ENCODE measurements at places on chromosomes 4 and X.

DNA sequence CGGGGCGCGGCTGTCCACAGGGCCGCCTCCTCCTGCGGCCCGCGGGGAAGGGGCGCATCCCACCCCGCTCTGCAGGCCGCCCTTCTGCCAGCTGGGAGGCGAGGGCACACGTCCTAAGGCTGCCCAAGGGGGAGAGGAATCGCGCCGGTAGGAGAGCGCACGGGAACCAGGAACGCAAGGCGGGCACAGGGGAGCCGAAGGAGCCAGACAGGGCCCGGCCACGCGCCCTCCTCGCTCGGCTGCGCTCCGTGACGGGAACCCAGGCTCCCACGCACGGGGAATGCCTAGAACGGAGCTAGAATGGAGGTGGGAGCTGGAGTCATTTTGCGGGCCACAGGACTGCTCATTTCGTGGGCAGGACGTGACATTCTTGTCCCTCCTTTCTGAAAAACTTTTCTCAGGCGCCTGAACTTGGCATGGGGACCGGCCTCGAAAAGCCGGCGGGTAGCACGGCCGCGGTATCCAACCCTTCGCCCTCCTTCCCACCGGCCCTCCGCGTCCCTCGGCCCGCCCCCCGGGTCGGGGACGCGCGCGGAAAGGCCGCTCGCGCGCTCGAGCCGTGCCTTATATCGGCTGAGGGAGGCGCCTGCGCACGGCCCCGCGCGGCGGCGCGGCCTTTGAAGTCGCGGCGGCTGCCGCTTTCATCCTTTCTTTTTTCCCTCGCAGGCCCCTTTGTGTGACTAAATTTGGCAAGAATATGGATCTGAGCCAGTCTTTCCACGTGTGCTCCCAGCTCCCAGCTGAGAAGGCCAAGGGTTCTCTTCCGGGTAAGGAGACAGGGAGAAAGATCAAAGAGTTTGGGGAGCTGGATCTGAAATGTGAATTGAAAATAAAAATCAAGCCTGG is 4.2 kb upstream of the LEF1 start:
- DNase-seq, result peak; percentile 86

- DNase-seq, result no peak
These were observed 1.7 kb upstream of the SPARCL1 start for GRCh38 chr4:87530868-87531267.

GRCh38 chr4:147772459-147772969 is 40.6 kb downstream of the ARHGAP10 start:
- DNase-seq, result no peak

DNA sequence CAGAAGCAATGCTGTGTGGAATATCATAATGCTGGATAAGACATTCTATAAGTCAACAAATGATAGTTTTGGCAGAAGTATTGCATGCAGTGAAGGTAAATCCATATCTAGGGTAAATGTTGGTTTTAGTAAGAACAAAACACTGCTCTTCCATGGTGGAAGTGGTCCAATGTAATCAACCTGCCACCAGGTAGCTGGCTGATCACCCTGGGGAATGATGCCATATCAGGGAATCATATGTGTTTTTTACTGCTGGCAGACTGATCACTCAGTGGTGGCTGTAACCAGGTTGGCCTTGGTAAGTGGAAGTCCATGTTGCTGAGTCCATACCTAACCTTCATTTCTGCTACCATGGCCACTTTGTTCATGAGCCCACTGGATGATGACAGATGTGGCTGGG is 74.0 kb upstream of the CENPE start:
- DNase-seq, result no peak

DNA sequence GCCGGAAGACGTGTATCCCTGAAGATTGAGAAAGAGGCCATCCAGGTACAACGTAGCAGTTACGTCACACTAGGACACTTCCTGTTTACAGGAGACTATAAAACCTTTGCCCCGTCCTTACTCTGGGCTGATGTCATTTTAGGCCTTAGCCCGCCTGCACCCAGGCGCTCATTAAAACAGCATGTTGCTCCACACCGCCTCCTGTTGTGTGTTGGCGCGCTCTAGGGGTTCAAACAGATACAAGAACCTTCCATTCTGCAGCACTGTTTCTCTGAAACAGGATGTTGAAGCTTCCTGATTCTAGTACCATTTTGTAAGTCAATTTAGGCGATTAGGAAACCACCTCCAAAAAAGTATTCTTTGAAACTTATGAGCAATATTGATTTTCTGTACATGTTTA is 722.1 kb downstream of the PCDH7 start:
- no peak for DNase-seq

GRCh38 chr4:183445097-183445428 is 627 bp downstream of the CDKN2AIP start:
- DNase-seq, result peak; percentile 51

DNA sequence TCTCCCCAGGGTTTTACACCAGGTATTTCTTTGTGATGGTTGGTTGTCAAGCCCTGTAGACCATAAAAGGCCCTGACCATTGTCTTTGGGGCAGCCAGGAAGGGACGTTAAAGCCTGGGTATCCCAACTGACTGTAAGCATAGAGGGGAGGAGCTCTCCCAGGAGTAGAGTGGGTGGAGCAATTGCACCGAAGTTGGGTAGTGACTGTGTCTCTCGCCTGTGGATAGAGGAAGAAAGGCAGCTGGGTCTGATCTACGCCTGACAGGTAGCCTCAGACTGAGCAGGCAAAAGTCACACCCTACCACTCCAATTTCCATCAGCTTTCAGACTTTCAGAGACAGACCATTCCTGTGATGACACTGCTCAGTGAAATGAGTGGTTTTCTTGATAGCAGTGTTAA is 123.3 kb downstream of the KLHL8 start:
- DNase-seq, result no peak

- no peak for DNase-seq
These were observed 226.5 kb downstream of the MID1 start for GRCh38 chrX:10393899-10394298.

All from K562 (cell line).